RPMI7951 (cell line): ENCODE measurements at places on chromosomes 16 and 17. TPM values are rescaled to one million over a fixed set of nuclear protein-coding genes. Genes with fewer than 3 reads are reported as not detected.

Gene CDH15
- total RNA-seq = 0.36 and 0.59 TPM in 2 replicates

DNA sequence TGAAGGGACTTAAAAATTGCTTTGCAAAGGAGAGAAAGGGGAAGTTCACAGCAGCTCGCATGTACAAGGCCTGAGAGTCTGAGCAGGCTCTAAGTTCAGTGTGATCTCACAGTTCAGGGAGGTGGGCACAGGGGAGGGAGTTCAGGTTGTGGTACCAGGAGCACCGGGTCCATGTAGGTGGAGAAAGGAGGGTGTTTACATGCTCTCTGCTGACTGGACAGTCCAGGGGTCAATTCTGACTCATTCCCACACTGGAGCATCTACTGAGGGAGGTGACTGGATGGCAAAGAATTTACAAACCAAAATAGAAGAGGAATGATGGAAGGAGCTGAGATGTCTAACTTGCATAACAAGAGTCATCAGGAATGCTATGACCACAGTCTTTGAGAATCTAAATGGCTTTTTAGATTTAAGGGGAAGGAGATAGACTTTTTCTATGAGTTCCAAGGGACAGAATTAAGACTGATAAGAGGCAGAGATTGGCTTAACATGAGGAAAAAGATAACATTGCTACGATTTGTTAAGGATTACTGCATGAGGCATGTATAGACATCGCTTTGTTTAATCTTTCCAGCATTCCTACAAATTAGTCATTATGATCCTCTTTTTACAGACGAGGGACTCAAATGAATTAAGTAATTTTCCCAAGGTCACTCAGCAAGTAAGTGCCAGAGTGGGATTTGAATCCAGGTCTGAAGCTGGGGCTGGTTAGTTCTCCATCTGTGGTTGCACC lies 29.9 kb downstream of the MIS12 start:
- peak; percentile 94 for DNase-seq

Gene OTOA
- total RNA-seq = not detected in 2 replicates

- DNase-seq = peak; percentile 94
Measured at GRCh38 chr17:1764284-1764683, 2.4 kb downstream of the SERPINF1 start.

GRCh38 chr16:85869785-85870558 lies 29.0 kb upstream of the IRF8 start:
- no peak for DNase-seq

DNA sequence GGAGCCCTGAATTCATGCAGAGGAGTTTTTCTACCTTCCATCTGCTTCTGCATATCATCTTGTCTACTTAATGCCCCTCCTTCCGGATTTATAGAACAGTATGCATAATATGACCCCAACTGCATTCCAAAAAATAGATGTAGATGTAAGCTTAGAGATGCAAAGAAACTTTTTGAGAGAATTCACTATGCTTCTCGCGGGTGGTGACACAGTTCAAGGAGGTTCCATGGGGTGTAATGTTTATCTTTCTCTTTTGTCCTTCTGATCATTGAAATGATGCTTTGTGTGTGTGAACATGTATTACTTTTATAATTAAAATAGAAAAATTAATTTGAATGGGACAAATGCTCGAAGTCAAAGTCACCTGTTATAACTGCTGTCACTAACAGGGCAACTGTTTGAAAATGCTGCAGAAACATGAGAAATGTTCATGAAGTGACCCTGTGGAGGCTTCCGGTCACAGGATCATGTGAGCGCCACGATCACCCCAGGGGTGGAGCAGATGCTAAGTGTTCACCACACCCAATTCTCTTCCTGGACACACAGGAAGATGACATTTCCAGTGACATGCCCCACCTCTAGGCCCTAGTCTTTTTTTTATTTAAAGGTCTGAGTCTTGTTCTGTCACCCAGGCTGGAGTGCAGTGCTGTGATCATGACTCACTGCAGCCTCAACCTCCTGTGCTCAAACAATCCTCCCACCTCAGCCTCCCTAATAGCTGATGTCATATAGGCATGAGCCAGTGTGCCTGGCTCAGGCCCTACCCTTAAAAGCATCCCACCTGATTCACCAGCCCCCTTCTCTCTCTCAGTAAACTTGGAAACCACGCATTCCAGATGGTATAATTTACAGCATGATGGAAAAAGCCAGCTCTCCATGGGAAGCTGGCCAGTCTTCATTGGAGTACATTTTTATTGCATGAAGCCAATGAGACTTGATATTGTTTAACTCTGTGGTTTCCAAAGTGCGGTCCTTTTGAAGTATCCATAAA lies 21.0 kb upstream of the AGRP start:
- DNase-seq = peak; percentile 13

DNA sequence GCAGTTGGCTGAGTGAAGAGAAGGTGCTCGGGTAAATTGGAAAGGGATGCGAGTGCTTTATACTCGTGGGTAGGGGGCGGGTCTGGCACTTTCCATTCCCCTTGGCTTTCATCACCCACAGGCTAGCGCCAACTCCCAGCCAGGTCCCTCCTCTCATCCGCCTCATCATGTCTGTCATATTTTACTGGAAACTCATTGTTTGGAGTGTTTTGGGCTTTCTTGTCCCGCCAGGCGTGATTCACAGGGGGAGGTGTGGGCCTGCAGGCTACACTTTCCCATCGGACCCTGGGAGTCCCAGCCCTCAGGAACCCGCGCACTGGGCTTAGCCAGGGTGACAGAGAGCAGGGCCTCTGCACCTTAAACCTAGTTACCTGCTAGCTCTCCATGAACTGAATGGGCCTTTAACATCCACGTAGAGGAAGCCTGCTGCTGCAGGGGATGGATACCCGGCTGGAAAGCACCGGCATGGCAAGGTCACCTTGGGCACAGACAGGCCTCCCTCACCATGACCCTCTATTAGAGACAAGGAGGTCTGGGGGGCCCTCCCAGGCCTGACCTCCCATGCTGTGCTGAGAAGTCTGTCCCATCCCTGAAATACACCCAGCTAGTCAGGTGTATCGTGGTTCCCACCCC lies at the start of gene KRT14:
Gene KRT14, minus strand, starts transcription at position 33 of the 633 bp plus-strand sequence. CDS start 61 bp downstream, outside the sequence.
- DNase-seq = no peak

Gene GRIN2A
- total RNA-seq = 0.59 and 1.2 TPM in 2 replicates

DNA sequence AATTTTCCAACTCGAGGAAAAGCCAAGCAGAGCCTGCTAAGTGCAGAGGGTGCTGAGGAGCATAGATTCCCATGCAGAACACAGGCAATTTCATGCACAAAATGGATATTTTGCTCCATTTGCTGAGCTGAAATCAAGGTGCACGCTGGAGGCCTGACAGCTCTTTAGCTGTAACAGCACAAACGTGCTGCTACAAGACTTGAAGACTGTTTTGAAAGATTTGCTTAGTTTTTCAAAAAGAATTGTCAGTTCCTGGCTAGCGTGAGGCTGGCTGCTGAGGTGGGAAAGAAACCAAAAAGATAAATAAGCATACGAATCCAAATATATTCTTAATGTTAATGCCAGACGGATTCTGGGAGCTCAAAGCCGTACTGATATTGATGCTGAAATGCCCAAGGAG lies 309.0 kb upstream of the MAF start:
- DNase-seq = no peak

- DNase-seq = no peak
Measured at GRCh38 chr17:33389504-33390135, 96.5 kb upstream of the ASIC2 start.

Gene C16orf46
- 0.60 and 4.1 TPM in 2 replicates for total RNA-seq

DNA sequence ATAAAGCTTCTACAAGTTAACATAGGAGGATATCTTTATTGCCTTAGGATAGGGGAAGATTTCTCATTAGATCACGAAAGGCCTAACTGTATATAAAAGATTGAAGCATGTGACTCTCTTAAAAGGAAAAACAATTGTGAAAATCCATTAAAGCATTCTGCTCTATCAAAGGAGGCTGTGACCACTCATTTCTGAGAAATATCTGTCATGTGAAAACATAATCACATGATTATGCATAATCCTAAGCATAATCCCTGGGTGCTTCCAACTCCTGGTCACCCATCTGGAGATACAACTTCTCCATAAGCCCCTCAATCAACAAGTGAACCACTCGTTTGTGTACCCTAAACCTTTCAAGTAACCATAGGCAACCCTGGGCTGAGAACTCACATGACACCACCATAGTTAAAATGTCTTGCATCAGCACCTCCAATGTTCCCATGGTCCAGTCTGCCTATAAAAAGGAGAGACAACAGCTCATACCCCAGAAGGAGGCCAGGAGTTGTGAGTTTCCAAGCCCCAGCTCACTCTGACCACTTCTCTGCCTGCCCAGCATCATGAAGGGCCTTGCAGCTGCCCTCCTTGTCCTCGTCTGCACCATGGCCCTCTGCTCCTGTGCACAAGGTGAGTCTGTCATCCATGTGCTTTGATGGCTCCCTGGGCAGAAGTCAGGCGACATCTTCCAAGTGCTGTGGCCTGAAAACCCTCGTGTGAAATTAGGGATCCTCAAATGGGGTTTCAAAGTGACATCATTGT lies at the start of gene CCL18:
Gene CCL18, plus strand, starts transcription at position 487 of the 756 bp plus-strand sequence. Its CDS starts 71 bp downstream, at position 558.
- no peak for DNase-seq

Gene TMEM114
- not detected in 2 replicates for total RNA-seq

Gene NAGS
- total RNA-seq = 1.8 and 3.3 TPM in 2 replicates
